ENCODE measurements at places on chromosomes 3 and 15.

- no peak for DNase-seq
Measured at GRCh38 chr3:50316657-50317242, 5.8 kb downstream of the HYAL2 start.

GRCh38 chr15:88348579-88349230 is 92.2 kb upstream of the NTRK3 start:
- no peak for DNase-seq

GRCh38 chr3:56288258-56288657 is 180.0 kb downstream of the ERC2 start:
- no peak for DNase-seq

DNA sequence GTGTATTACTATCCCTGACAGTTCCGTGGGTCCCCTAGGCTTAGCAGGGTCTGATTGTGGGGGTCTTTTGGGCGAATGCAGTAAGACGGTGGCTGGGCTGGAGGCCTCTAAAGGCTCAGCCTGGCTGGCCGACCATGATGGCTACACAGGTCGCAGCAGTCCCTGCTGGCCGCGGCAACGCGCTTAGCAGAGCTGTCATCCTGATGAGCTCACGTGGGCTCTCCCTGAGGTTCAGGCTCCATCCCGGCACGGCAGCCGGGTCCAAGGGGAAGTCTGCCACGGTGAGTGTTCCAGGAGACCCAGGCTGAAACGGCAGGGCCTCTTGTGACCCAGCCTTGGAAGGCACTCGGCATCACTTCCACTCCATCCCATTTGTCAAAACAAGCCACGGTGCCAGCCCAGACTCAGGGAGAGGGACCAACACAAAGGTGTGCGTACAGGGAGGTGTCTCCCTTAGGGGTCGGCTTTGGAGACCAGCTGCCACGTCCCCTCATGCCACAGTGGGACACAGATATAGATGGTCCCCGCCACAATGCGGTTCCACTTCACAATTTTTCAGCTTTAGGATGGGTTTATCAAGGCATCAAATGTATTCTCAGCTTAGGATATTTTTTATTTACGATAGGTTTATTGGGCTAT is 101.8 kb downstream of the XXYLT1 start:
- no peak for DNase-seq

- no peak for DNase-seq
Measured at GRCh38 chr3:25485673-25486072, 57.6 kb downstream of the RARB start.

GRCh38 chr15:96355568-96356187 is 25.2 kb downstream of the NR2F2 start:
- no peak for DNase-seq
